ENCODE measurements at places on chromosomes 6 and 20.

GRCh38 chr6:67431076-67431475 is 1204.0 kb upstream of the ADGRB3 start:
- DNase-seq, result no peak

- no peak for DNase-seq
Observed at GRCh38 chr6:64050590-64050989, 415.0 kb downstream of the PHF3 start.

DNA sequence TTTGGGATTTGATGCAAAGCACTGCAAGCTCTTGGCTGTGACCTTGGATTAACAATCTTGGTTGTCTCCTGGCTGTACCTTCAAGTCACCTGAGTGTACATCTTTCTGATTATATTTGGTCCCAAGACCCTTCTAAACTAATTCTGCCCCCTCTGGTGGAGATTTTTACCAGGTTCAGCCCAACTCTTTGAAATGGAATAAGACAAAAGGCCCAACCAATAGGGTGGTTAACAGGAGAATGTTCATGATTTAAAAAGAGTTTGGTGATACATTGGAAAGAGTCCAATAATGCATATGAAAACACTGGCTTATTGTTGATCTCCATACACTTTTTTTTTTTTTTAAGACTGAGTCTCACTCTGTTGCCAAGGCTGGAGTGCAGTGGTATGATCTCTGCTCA is 77.5 kb upstream of the CD83 start:
- DNase-seq, result peak; percentile 24

GRCh38 chr6:33827546-33828451 is 24.0 kb upstream of the MLN start:
- no peak for DNase-seq

DNA sequence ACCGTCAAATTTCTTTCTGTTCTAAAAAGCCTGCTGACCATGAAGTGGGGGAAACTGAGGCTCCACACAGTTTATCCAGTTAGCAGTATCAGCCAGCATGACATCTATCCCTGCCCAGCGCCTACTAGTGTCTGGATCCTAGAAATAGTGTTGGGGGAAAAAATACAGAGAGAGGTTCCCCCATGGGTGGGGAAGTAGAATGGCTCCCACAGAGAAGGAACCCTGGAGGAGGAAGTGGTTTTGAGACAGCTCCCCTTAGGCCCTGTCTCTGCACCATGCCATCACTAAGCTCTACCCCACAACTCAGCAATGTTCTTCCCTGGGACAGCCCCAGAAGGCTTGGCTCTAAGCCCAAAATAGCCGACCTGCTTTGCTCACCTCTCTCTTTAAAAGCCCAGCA is 153.4 kb downstream of the MBOAT1 start:
- DNase-seq, result no peak

GRCh38 chr6:41581381-41581991 is 35.3 kb downstream of the FOXP4 start:
- DNase-seq, result no peak

DNA sequence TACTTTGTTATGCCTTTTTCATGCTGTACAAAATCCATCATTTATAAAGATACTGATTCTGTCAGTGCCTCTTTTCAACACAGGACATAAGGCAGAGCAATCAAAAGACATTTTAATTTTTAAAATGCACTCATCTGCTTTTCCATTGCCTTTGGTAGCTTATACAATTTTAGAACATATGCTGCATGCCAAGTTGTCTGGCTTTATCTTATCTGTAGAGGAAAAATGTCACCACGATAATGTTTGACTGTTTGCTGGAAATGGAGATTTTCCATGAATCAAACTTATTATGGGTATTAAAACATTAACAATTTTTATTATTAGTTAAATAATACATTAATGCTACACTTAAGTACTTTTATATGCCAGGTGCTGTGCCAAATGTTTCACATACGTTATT is 50.5 kb downstream of the NKAIN2 start:
- no peak for DNase-seq

DNA sequence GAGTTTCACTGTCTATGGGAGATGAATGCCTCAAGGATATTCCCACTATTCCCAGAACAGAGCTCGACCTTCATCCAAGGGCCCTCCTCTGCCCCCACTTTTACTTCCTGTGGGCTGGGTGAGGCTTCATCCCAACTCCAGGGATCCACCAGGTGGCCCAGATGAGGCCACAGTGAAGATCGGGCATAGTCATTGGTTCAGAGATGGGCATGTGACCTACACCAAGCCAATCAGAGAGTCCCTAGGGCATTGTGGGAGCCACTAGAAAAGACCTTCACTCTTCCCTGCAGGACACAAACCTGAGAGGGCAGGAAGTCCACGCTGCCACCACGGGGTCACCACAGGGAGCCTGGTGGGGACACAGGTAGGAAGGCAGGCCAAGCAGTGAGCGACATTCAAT is 72.9 kb upstream of the SLC22A16 start:
- no peak for DNase-seq

GRCh38 chr20:12482661-12483060 is 526.1 kb upstream of the SPTLC3 start:
- DNase-seq, result no peak

DNA sequence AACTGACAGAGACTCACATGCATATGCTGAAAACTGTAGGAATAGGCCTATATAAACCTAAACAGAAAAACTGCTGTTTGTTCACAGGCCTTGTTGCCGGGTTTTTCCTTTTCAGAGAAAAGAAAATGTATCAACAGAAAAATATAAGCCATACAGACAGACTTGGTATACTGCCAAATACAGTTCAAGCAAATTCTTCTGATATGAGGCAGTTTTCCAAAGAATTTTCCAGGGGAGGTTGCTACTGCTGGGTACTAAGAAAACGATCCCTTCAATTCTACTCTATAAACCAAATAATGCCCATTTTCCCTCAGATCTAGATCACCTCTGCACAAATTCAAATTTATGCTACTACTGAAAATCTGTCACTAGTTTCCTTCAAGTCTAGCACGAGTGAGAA is 59.4 kb downstream of the ME1 start:
- no peak for DNase-seq

DNA sequence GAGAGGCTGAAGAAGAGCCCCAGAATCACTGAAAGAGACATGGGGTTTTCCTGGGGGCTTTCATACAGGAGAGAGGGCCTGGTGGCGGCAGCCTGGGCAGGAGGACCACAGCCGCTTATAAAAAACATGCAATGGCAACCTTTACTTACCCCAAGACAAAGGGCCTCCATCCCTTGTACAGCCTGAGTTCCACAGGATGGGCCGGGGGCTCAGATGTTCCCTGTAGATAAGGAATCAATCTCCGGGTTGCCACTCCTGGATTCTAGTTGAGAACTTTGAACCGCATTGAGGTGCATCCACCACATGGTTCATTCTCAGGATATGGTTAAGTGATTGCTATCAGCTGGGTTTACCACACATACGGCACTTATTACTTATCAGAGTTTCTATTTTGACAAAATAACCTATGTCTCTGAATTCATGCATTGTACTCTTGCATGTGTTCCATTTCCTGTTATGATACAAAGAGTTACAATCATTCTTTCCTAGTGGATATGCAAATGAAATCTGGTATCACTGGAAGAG is 677.6 kb downstream of the KIF16B start:
- no peak for DNase-seq

DNA sequence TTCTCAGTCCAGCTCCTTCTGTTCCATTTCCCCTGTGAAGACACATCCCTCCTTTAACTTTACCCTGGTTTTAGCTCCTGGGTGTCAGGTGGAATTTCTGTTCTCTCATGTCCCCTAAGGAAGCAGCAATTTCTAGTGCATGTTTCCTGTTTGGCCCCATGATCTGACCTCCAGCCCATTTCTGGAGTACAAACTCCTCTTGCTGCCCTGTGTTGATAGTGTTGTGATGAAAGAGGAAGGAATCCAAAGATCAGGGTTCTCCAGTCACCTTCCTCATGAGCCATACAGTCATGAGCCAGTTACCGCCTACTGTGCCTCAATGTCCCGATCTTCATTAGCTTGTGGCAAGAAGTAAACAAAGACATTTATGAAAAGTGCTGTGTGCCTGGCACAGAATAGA is 97.4 kb downstream of the PHACTR1 start:
- DNase-seq, result no peak

GRCh38 chr20:12113468-12114371 is 196.0 kb downstream of the BTBD3 start:
- no peak for DNase-seq

GRCh38 chr20:37523911-37524700 is 3.1 kb downstream of the NNAT start:
- no peak for DNase-seq

GRCh38 chr6:16876201-16876600 is 114.9 kb upstream of the ATXN1 start:
- no peak for DNase-seq

- peak; percentile 82 for DNase-seq
Observed at GRCh38 chr20:2102585-2103460, 1.2 kb downstream of the STK35 start.

- DNase-seq, result no peak
Observed at GRCh38 chr6:17432356-17432755, 39.0 kb downstream of the CAP2 start.

DNA sequence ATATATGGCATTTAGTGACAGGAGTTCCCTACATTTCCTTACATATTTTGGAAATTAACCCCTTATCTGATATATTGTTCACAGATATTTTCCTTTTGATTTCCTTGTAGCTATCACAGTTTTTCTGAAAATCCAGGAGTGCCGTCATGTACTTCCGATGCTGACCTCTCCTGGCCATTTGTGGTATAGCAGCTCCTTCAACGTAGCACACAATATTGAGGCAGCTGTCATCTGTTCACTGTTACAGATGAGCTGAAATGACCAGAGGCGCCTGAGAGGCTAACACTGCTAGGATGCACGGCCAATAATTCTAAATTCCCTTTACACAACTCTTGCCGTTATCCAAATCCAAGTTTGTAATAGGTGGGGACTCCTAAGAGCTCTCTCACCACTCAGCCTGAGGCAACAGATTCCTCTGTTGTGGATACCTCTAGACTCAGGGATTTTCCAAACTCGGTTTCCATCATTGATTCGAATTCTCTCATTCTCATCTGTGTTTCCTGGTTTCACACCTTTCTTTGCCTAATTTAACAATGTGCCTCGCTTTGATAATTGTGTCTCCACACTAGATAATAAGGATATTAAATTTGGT is 53.0 kb downstream of the MMUT start:
- DNase-seq, result peak; percentile 71

GRCh38 chr6:150079604-150080003 is 10.7 kb upstream of the ULBP3 start:
- no peak for DNase-seq

GRCh38 chr20:10654630-10655029 is 19.2 kb downstream of the JAG1 start:
- DNase-seq, result no peak

- DNase-seq, result no peak
Observed at GRCh38 chr6:35960187-35960586, 39.3 kb upstream of the SRPK1 start.

GRCh38 chr6:148492654-148493290 is 150.1 kb downstream of the SASH1 start:
- DNase-seq, result no peak

DNA sequence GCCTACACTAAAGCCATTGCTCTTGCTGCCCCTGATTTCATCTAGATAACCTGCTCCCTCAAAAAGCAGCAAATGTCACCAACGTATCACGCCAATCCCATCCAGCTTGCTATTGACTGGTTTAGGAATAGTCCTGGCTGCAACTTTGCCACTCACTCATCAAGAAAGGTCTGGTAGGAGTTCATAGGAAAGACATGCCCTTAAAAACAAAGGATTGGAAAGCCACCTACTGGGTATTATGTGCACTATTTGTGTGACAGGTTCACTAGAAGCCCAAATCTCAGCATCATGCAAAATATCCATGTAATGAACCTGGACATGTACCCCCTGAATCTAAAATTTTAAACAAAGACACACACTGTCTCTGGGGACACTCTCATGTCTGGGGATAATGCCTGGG is 170.4 kb upstream of the COL21A1 start:
- DNase-seq, result no peak

DNA sequence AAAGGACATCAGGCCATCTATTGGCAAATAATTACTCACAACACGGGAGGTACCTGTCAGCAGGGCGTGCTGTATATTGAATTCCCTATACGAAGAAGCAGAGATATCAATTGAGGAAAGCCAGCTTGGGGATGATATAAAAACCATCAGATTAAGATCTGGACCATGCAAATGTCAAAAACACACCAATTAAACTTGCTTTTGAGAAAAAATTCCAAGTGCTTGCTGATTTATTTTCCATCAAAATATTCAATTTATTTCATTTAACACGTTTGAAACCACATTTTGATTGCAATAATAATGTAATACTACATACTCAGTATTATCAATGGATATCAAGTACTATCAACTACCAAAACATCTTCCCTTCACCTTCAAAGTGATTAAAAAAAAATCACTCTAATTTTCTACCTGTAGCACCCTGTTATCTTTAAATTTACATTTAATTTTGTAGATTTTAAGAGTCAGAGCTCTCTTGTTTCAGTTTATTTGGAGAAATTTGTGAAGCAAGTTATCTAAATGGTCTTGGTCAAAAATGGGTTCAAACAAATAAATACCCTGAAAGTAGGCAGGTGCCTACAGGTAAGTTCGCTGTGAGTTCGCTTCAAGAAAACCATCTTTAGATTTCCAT is 6.8 kb upstream of the TBX18 start:
- DNase-seq, result no peak

DNA sequence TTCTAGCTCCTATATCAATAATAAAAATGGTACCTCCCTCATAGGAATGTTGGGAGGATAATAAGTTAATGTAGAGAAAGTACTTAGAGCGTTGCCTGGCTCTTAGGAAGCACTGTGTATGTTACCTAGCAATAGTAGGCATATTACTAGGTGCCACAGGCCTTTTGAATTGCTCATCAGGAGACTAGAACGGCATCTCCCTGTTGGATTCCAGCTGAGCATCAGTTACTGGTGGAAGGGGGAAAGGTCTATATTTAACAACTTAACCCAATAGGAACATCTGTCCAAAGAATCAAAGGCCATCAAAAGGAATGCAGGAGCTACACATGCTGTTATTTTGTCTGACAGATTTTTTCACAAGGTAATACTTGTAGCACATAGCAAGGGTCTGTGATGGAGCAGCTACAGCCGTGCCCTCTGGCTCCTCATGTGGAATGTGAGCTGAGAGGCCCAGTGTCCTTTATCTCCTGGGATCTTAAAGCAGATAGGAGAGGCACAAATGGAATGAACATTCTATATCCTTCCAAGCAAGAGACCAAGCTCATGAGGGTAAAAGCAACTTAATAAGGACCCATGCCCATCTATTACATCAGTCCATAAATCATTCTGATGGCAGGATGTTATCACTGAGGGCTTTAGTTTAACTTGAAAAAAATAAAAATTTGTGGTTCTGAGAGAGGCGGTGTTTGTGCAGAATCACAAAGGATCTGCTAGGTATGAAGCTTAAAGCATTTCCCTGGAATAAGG is 184.9 kb upstream of the LAMP5 start:
- DNase-seq, result no peak

GRCh38 chr20:46967646-46968045 is 73.0 kb downstream of the EYA2 start:
- no peak for DNase-seq
